ENCODE measurements at places on chromosomes 5 and 9.

DNA sequence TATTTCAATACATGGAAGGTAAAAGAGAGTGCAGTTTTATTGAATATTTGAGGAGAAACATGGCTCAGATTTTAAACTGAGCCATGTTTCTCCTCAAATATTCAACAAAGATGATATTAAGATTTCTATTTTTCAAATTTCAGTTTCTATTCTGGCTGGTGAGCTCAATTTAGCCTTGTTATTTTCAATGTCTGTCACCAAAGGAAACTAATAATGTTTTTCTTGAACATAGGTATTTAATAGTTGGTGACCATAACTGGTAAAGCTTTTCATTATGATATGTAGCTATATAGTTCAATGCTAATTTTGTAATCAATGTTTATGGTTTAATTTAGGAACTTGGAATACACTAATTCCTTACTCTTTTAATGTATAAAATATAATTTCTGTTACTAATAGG is 177.4 kb downstream of the FER start:
- DNase-seq, result no peak

- DNase-seq, result no peak
These were observed 30.8 kb upstream of the REEP2 start for GRCh38 chr5:138408023-138408422.

DNA sequence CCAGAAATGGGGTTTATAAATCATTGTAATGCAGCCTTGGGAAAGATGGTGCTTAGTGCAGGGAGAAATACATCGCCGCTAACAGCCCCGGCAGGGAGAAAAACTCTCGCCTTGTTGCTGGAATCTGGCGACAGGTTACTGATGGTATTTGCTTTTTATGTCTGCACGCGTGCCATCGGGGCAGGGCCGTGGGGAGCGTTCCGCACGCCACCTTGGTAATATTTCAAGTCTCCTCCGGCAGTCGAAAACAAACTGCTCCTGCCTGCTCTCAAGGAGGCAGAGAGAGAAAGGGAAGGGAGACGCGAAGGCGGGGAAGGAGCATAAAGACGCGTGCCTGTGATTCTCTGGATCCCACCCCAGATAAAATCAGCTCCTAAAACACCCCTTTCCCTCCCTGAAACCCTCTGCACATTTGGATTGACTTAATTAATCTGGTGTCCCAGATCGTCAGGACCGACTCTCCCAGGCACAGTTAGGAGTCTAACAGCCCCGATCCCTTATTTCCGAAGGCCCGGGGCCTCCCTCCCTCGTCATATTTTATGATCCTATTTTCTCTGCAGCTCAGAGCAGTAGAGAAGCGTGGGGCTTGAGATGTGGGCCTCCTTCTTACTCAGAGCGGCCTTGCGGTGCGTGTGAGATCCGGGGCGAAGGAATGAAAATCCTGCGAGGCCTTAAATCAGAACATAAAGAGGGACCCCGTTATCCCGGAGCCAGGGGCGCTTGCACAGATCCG is 47.7 kb downstream of the CFAP77 start:
- no peak for DNase-seq

DNA sequence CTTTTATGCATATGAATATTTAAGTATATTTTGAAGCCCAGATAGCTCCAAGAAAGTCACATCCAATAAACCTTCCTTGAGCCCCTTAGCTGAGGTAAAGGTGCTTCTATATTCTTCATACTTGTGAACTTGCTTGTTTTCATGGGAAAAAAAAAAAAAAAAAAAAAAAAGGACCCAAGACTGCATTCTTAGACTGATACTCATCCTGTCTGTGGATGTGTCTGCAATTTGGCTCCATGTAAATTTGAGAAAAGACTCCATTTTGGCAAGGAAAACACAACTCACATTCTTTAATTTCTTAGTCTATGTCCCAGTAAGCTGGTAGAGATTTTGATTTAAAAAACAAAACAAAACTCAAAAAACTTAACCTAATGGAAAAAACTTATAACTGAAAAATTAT is 238.3 kb downstream of the FBXL17 start:
- peak; percentile 20 for DNase-seq

- DNase-seq, result no peak
These were observed 922 bp downstream of the CRHBP start for GRCh38 chr5:76953551-76954382.

GRCh38 chr9:127611603-127611898 is 526 bp upstream of the STXBP1 start:
- no peak for DNase-seq

- DNase-seq, result no peak
These were observed 21.8 kb upstream of the TTC1 start for GRCh38 chr5:159987031-159987674.

DNA sequence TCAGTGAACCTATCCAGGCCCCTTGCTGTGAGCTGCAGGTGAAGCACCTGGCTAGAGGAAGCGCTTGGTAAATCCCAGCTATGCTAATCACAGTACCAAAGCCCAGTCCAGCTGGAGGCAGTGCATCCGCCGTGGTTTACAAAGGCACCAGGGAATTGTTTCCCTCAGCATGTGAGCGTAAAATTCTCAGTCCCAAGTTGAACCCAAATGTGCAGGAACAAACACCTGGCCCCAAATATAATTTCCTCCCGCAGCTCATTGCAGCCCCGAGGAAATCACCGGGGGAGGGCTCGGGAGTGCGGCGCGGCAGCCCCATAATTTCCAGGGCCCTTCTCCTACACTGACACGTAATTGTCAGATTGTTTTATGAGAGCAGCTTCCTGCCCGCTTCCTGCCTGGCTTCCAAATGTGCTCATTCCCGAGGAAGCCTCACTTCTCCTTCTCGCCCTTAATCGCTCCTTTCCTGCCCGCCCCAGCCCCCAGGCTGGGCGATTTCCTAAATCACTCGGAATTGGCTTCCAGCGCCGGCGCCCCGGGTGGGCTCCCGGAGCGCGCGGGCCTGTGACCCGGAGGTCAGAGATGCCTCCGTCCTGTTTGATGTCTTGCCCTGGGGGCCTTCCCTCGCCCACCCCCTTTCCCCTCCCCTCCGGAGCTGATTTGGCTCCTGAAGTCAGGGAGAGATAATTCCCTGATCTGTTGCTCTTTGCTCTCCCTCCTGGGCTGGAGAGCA is 134.4 kb downstream of the FGF1 start:
- DNase-seq, result no peak

GRCh38 chr9:81492710-81493447 is 196.5 kb downstream of the TLE1 start:
- DNase-seq, result peak; percentile 98
